Thyroid gland (tissue), 4 donors: ENCODE measurements at places on chromosomes 13 and 19. TPM values are rescaled to one million over a fixed set of nuclear protein-coding genes. Genes with fewer than 3 reads are reported as not detected.
A peak's percentile ranks its signal among the peaks of the same experiment; 100 is the strongest.

ZGLP1 gene
- 2.0 TPM for total RNA-seq

CCL25 gene
- not detected for total RNA-seq

KANK3 gene
- 38.8 TPM for total RNA-seq

GRCh38 chr13:43979492-43979891, 99.8 kb downstream of the LACC1 start:
- DNase-seq = no peak

NKG7 gene
- total RNA-seq = 2.2 TPM

- no peak for DNase-seq
Measured at GRCh38 chr13:98360545-98360944, 183.5 kb upstream of the RNF113B start.

NCLN gene
- total RNA-seq = 33.9 TPM

DNA sequence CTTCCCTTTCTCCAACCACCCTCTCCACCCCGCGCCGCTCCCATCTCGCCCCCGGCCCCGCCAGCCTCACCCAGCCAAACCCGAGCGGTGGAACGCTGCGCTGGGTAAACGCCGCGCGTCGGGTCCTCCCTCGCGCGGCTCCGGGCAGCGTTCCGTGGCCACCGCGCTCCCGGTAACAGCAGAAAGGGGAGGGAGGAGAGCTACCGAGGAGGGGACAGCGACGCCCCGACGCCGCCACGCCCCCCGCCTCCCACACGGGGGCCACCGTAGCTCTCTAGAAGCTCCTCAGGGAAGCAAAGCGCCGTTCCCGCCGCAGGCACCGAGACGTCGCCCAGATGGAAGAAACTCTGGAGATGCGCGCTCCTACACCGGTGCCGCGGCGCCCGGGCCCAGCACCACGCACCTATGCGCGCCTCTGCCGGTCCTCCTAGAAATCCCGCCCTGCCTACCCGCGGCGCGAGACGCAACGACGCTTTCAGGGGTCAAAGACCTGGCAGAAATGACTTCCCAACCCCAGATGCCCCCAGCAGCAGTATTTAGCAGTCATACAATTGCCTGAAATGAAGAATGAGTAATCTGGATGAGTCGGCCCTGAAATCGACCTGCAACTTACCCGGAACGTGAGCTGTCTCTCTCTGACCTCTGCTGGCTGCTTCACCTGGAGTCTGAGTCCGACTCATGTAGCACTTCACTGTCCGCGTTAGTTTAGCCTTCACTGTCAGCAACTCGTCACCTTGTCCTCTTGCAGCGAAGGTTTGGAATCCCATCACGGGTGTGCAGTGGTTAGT, at the start of gene RUBCNL:
Gene RUBCNL, minus strand, starts transcription at position 189 of the 788 bp plus-strand sequence. CDS start 14,777 bp downstream, outside the sequence.
- peak; percentile 53 for DNase-seq

DNA sequence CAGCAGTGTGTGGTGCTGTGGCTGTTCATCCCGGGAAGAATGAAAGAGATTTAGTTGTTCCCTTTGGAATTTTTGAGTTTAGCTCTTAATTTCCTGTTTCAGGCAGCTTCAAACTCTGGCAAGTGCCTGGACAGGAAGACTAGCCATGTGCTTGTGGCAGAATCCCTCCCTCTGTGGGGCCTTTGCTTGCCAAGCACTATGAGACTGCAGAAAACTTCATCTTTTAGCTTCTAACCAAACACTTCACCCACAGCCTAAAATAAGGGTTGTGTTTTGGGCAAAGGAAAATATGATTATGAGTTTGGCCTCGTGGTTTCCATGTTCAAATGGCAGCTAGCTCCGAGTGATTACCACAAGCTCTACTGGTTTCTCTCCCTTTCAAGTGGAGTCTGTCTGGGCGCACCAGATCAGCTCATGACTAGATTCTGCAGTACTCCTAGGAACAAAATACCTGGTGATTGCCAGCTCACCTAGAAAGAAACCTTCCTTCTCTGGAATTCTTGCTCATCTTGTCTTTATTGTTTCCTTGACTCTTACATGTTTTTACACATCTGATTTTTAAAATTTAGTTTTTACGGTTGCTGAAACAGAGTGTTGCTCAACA, 707.5 kb downstream of the SLITRK6 start:
- DNase-seq = no peak

EPN1 gene
- 73.6 TPM for total RNA-seq

DNA sequence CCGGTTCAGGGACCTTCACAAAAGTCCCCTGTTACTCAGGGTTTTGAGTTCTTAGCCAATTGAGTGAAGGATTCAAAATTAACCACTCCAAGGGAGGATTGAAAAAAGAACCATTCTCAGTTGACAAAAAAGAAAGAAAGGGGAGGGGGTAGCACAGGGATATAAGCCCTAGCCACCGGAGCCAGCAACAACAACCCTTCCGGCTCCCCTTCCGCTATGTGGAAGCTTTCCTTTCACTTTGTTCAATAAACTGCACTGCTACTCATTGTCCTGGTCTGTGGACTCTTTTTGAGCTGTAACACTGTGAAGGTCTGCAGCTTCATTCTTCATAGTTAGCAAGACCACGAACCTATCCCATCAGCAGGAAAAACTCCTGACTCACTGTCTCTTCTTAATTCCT, 1488.1 kb upstream of the PRR20A start:
- DNase-seq = no peak

GRCh38 chr13:33032037-33032625, 15.9 kb downstream of the KL start:
- no peak for DNase-seq

DNA sequence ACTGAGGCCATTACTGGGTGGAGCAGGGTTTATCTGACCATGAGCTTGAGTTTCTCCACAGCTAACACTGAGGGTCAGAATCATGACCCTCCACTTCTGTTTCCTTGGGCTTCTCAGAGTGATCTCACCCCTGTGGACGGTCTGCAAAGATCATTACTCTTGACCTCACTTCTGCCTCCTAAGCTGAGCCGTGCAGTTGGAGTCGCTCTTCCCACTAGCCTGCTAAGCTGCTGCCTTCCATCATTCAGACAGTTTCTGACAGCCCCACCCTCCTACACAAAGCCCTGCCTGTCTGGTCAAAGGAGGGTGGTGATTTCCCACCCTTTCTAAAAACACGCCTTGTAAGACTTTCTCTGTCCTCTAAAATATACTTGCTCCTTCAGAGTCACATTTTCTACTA, 9.3 kb upstream of the FRY start:
- no peak for DNase-seq

GRCh38 chr19:52536448-52536800, 9.0 kb downstream of the ZNF808 start:
- no peak for DNase-seq

DNA sequence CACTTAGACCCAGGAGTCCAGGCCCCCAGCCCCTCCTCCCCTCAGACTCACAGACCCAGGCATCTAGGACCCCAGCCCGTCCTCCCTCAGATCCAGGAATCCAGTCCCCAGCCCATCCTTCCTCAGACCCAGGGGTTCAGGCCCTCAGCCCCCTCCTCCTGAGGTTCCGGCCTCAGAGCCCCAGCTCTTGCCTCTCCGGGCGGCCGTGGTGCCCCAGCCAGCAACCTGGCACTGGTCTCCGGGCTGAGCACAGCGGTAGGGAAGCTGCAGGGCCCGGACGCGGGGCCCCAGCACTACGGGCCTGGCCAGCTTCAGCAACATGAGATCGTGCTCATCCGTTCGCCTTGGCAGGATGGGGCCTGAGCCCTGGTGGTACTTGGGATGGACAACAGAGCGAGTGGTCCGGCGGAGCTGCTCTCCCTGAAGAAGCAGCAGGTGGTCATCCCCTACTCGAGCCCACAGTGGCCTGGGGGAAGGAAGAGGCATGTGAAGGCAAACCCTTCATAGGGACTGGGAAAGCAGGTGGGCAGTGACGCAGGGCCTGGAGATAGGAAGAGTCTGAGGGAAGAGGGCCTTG, 3.7 kb downstream of the KLK10 start:
- no peak for DNase-seq

S1PR4 gene
- 3.8 TPM for total RNA-seq

GRCh38 chr19:14377883-14378328, 3.3 kb upstream of the ADGRE5 start:
- DNase-seq = no peak

RNU6-9 gene
- not detected for total RNA-seq

ZNF382 gene
- 11.3 TPM for total RNA-seq

GRCh38 chr19:4327252-4327876, 11.3 kb downstream of the STAP2 start:
- peak; percentile 60 for DNase-seq

DNA sequence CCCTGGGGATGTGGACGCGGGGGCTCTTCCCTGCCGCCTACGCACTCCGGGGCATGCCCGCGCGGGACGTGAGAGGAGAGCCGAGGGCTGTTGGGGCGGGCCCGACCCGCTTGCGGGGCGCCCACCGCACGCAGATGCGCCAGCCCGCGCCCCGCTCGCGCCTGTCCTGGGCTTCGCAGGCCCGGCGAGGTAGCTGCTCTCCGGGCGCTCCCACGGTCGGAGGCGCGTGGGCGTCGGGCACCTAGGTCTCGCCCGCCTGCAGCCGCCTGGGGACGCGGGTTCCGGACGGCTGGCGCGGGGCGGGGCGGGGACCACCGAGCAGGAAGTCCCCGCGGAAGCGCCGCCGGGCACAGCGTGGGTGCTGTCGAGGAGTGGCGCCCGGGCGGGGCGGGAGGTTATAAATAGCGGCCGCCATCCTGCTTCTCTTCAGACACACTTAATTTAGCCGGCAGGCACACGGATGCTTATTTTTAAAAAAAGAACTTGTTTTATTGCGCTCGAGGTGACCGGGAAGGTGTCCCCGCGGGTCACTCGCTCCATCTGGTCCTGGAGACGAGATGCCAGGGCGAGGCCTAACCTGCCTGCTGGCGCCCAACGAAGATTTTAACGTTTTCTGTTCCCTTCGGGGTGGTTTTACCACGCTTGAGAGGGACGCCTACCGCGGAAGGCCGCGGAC, 561 bp upstream of the GJA3 start:
- DNase-seq = peak; percentile 39

GRCh38 chr13:50224534-50224933, 209.3 kb downstream of the KCNRG start:
- no peak for DNase-seq

SMIM17 gene
- not detected for total RNA-seq

- DNase-seq = no peak
Measured at GRCh38 chr13:70623239-70623638, 515.0 kb upstream of the KLHL1 start.

GRCh38 chr13:99150575-99151361, 49.9 kb upstream of the UBAC2 start:
- DNase-seq = peak; percentile 77

CYP2A7 gene
- total RNA-seq = not detected

- DNase-seq = no peak
Measured at GRCh38 chr13:37806666-37807065, 62.9 kb downstream of the TRPC4 start.

LRRC63 gene
- not detected for total RNA-seq
